ENCODE measurements at places on chromosomes 7 and 10.
A peak's percentile ranks its signal among the peaks of the same experiment; 100 is the strongest.

- DNase-seq = no peak
Observed at GRCh38 chr10:79289801-79290200, 57.5 kb upstream of the PPIF start.

DNA sequence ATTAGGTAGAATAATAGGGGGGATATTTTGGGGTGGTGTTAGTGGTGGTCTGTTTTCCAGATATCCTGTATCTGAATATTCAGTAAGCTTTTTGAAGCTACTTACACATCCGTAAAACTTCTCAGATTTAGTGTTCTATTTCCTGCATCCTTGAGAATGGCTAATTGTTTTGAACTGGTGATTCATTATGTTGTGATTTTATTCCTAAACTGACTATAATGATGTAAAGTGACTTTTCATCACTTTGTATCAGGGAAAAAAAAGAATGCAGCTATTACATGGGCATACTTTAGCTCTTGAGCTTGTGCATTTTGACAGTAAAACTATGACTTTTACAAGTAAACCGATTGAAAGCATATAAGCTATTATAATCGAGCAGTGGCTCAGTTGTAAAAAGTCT lies 18.2 kb downstream of the WAC start:
- no peak for DNase-seq

DNA sequence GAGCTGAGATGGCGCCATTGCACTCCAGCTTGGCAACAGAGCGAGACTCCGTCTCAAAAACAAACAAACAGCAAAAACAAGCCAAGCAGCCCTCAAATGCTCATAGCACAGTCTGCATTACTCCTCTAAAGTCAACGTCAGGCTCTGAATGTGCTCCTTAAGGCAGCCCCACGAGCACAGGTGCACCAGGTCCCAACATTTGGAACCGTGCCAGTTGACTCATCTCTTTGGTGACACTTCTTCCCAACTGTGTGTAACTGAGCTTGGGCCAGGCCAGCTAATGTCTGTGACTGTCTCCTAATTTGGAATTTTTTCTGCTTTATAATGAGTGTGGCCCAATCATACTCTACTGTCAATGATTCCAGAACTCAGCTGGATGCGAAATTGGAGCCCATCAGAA lies 66.3 kb upstream of the EFCAB10 start:
- no peak for DNase-seq

DNA sequence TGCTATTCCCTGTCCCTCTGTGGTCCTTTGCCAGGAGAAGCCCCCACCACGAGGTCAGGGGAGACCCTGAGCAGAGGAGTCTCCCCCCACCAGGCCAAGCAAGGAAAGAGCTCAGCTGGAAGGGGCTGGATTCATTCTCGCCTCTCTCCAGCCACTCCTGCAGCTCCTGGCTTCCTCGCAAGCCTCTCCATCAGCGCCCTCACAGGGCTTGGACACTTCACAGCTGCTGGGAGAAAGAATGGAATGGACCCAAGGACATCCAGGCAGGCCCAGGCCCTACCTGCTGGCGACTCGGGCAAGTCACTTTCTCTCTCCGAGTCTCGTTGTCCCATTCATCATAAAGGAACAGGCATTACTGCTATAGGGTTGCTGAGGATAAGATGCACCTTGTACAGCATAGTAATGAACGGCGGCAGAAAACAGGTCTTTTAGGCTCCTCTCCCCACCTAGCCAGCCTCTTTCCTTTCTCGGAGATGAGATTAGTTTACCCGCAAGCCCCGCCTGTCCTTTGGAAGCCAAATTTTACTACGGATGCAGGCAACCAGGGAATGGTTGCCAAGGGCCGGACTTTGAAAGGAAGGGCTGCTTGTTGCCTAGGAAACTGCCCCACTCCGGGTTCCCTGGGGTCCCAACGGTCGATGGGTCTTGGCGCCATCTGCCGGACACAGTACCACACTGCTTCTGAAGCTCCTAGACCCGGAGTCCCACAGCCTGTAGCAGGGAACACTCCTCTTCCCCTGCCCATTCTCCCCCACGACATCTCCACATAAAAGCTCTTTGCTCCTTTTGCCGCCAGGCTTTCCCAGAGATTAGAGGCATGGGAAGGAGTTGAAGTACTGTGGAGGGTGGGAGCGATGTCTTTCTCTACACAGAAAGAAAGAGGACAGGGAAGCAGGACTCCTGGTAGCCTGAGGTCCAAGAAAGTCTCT lies 22.3 kb downstream of the IMPDH1 start:
- peak; percentile 30 for DNase-seq

DNA sequence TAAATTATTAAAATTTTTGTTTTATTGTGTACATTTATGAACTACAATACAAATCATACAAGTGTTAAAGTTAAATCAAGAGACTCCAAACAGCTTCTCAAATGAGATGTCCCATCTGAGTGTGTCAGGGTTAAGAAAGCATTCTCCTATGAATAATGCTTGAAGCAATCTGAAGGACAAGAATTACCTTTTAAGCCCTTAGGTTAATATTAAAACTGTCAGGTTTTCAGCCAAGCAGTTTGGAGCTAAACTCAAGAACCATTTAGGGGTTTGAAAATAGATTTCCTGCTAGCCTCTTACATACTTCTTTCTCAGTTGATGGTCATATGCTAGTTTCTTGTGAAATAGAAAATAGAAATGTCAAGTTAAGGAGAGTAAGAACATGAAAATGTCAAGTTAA lies 38.3 kb downstream of the LIPJ start:
- DNase-seq = no peak

DNA sequence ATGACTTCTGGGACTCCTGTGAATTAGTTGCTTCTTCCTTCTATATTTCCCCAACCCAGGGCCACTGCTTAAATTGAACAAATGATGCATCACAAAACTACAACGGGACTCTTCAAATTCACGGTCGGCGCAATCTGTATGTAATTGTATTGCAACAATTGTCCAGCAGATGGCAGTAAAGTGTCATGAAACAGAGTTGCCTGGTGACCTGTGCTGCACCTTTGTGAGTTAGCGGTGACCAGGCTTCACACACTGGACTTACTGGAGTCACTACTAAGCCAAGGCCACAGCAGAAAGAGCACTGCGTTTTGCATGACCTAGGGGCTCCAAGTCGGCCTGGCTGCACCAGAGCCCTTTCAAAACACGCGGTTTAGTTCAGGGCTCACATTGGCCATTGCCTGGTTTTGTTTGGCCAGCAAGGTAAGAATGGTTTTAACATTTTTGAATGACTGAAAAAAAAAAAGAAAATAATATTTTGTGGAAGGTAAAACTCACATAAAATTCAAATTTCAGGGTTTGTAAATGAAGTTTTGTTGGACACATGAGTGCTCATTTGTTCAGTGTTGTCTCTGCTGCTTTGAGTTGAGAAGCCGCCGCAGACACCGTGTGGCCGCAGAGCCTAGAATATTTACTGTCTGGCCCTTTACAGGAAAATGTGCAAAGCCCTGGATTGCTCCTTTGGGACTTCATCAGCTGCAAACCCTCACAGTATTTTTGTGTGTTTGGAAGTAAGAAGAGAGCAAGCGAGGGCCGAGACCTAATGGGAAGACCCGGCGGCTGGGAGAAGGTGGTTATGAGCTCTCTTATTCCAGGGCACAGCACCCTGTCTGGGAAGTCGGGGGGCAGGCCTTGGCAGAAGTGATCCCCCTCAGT lies 23.2 kb upstream of the ZNF32 start:
- DNase-seq = peak; percentile 47

DNA sequence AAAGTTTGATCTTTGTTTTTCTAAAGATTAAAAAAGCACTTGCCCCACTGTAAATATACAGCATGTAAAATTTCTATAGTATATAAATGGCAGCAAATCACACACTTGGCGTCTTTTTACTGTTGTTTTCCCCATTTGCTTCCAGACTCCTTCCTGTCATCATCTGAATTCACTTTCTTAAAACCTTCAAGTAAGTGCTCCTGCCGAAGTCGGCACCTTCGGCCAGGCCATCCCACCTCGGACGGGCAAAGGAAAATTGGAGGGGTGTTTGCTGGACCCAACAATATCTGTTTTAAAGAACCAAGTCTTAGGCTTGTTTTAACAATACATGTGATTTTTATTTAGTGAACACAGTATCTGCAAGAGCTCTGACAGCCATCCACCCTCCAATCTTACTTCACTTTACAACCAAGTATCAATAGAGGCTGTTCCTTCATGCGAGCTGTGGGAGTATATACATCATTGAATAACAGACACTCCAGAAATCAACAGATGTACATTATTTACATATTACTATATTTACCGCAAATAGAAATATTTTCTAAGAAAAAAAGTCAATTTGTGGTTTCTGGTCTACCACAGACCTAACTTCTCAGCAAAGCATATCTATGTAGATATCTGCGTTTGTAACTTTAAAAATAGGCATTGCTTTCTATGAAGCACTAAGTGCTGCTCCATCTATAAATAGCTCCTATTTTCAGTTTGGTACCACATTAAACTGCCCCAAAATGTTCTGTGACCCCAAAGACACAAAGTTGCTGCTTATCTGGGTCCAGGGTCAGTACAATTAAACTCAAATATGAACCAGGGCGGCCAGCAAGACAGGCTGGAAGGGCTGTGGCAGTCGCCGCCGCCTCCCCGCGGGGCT lies 110.7 kb downstream of the CYTH3 start:
- no peak for DNase-seq

GRCh38 chr7:18648849-18649758 lies 153.6 kb downstream of the HDAC9 start:
- DNase-seq = no peak

GRCh38 chr10:73780966-73781365 lies 882 bp upstream of the CHCHD1 start:
- no peak for DNase-seq

DNA sequence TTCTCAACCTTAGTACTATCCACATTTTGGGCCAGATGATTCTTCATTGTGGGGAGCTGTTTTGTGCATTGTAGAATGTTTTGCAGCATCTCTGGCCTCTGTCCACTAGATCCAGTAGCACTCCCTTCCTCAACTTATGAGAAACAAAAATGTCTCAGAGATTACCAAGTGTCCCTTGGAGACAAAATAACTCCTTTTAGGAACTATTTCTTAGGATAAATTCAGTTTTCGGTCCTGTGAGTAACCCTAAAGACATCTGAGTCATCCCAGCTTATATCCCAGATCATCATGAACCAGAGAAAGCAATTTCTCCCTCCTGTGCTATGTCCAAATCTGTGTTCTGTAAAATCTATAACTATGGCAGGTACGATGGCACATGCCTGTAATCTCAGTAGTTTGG lies 266.6 kb upstream of the PHYHIPL start:
- no peak for DNase-seq

DNA sequence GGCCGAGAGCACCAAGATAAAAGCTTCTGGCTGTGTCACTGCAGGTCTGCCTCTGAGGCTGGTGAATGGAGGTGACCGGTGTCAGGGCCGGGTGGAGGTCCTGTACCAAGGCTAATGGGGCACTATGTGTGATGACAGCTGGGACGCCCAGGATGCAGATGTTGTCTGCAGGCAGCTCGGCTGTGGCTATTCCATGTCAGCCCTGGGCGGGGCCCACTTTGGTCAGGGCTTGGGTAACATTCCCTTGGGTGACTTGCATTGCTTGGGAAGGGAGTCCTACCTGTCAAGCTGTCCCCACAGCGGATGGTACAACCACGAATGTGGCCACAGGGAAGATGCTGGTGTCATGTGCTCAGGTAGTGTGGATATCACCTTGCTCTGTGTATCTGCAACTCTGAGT lies 8.0 kb downstream of the DMBT1 start:
- DNase-seq = no peak

DNA sequence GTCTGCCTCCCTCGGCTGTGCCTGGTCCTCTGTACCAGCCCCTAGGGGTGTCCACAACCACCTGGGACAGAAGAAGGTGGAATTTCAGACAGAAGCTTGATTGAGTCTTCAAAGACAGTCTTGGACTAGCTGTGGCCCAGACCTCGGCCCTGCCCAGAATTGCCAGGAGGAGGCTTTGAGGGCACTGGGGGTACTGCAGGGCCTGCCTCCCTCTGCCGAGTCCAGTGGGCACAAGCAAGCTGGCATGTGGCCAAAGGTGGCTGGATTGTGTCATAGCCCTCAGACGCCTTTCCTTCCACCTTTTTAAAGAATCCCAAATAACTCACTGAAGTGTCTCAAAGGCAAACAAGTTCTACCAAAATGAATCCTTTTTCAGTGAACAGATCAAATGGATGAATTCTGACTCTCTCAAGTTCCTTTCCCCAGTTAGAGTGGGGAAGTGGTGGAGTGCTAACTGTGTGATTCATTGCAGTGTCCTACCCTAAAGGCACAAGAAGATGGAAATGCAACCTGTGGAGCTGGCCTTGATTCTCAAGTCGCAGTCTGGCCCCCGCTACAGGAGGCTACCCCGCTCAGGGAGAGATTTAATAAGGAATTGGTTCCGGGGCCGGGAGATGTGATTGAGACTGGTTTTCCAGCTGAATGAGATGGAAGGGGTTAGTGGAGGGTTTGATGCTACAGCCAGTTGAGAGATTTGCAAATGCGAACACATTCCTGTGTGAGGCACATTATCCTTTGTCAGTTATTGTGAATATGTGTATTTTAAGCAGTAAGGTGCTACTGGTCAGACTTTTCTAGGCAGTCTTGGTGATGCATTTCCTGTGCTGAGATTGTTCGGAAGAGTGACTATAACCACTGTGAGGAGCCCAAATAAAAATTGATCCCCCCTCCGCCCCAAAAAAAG lies 28.8 kb upstream of the SLC26A4 start:
- DNase-seq = no peak

DNA sequence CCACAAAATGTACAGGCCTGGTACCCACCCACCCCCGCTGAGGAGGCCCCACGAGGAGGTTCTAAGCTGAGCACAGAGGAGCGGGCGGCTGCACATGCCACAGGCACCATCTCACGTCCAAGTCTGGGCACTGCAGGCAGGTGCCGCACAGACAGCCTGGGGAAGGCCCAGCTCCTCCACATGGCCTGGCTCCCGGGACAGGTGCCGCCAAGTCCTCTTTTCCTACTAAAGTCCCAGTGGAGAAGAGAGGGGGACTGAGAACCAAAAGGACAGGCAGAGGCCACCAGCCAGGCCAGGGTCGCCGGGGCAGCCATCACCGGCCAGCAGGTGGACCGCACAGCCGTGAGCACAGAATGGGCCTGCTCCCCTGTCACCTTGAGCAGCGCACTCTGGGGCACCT lies 91.1 kb downstream of the MAD1L1 start:
- DNase-seq = no peak

- no peak for DNase-seq
Observed at GRCh38 chr10:122962405-122962804, 8.4 kb upstream of the C10orf88 start.

GRCh38 chr7:50267525-50268041 lies 36.9 kb upstream of the IKZF1 start:
- no peak for DNase-seq

All from NCI-H774 (cell line).